Activated CD4-positive, alpha-beta T cell treated with anti-CD3 and anti-CD28 coated beads, Interleukin-2, Interleukin-6, amounts not matched to agents 100 ng/mL and 50 ng/mL, durations not matched to agents 16 hours and 8 hours (primary cell): ENCODE measurements at places on chromosomes 4 and X.

DNA sequence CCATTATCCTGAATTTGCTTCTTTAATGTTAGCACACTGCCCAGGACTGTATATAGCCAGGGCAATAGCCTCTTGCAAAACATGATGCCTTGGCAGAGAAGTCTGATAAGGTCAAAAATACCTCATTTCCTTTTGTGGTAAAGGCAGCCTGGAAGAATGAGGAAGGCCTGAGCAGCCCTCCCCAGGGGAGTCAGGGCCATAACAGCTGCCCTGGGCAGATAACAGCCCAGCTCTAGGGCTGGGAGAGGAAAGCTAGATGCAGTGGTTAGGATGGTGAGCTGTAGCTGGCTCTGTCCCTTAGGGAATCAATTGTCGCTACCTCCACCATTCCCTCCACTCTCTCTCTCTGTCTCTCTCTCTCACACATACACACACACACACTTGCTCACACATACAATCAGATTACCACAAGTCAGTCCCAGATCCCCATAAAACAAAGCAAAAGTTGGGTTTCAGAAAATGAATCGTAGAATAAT is 29.2 kb downstream of the EFHC2 start:
- DNase-seq: no peak

DNA sequence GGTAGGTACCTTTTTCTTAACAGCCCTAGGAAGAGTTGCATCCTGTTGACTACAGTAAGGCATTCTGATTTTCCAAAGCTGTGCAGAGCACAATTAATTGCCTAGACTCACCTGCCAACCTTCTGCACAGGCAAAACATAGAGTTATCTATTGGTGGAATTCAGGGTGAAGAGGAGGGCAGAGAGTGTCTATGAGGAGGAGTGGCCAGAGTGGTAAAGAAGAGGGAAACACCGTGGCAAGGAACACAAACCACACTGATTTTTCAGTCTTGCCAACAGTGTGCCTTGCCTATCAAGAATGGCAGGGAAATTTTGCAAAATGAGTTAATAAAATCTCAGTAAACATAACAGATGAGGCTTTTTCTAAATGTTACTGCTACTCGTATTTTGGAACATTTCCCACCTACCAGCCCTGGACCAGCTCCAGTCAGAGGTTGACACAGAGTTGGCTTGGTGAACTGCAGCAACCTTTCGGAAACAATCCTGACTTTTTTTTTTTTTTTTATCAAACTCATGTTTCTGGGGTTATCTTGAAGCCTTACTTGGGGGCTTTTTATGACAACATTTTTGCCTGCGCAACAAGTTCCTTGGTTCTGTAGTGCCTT is 67.9 kb upstream of the CAPN6 start:
- DNase-seq: no peak

DNA sequence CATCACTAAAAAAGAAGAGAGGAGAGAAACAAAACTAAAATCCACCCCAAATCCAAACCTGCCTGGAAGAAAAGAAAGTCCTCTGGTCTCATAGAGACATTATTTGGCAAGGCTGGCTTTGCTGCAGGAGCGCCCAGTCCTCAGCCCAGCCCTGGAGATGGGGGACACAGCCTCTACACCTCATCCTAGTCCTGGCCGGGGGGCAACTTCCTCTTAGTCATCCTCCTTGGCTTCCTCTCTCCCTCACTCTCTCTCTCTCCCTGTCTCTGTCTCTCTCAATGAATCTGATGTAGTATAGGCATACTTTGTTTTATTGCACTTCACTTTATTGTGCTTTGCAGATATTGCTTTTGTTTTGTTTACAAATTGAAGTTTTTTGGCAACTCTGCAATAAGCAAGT is 55.8 kb upstream of the MAGEB10 start:
- no peak for DNase-seq

DNA sequence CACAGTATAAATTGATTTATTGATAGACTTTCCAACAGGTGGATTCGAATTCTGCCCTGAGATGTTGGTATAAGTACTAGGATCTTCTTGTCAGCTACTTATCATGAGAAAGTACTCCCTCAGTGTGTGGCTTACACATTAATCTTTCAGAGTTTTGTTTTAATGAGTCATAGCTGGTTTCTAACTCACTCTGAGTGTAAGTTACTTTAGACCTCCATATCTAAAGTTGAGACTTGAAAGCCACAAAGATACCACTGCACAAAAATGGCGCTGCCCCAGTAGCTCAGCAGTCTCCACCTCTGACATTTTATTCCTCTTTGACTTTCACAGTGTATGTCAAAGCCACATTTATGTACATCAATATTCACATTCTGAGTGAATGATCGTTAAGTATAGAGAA is 318.5 kb downstream of the ARAP2 start:
- peak; percentile 16 for DNase-seq

GRCh38 chr4:100063355-100063754 is 113.3 kb upstream of the H2AZ1 start:
- no peak for DNase-seq

DNA sequence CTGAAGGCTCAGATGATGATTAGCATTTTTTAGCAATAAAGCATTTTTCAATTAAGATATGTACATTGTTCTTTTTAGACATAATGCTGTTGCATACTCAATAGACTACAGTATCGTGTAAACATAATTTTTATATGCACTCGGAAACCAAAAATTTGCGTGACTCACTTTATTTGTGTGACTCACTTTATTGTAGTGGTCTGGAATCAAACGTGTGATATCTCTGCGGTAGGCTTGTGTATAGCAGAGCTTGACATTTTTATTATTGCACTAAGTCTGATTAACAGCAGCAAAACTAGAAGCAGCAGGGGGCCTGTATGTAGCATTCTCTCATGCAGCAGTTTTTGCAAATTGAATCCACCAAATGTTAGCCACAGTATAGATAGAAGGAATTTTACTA is 119.1 kb upstream of the PRDX4 start:
- DNase-seq: no peak

- peak; percentile 32 for DNase-seq
Measured at GRCh38 chrX:19678941-19679340, 163.6 kb upstream of the MAP3K15 start.

DNA sequence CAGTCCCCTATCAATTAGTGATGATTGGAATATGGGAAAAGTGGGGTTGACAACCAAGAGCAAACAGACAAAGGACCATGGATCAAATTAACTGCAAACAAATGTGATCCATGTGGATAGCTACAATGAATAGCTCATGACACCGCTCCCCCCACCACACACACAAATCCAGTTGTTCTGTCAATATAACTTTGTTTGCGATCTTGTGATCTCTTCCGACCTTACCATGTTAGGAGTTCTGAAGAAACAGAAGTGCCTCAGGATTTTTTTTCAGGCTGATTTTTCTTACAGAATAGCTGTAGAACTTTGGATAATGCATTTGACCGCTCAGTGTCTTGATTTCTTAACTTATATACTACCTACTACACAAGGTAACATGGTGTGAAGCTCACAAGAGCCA is 116.6 kb downstream of the SH2D1A start:
- DNase-seq: no peak

- DNase-seq: no peak
Measured at GRCh38 chrX:109857584-109858228, 124.6 kb upstream of the ACSL4 start.

GRCh38 chr4:385934-386707 is 48.5 kb downstream of the ZNF141 start:
- DNase-seq: no peak

GRCh38 chr4:41178372-41179370 is 35.7 kb downstream of the APBB2 start:
- DNase-seq: no peak

DNA sequence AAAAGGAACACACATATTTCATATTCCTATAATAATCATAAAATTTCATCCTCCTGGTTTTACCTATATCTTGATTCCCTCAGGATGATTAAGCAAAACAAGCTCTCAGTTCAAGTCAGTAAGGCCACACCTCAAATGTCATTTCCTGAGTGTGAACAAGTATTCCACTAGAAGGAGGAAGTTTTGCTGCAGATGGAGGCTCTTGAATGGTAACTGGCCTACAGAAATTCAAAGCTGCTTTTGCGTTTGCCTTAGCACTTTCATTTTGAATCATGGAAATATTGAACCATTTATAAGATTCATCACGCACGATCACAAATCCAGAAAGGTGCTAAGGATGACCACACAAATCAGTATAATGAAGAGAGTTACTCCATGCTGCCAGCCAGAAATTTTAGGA is 254.4 kb upstream of the CXXC4 start:
- peak; percentile 15 for DNase-seq

GRCh38 chr4:166422475-166422874 is 549.4 kb downstream of the TLL1 start:
- no peak for DNase-seq

GRCh38 chr4:99518601-99519295 is 7.9 kb downstream of the C4orf17 start:
- DNase-seq: no peak

DNA sequence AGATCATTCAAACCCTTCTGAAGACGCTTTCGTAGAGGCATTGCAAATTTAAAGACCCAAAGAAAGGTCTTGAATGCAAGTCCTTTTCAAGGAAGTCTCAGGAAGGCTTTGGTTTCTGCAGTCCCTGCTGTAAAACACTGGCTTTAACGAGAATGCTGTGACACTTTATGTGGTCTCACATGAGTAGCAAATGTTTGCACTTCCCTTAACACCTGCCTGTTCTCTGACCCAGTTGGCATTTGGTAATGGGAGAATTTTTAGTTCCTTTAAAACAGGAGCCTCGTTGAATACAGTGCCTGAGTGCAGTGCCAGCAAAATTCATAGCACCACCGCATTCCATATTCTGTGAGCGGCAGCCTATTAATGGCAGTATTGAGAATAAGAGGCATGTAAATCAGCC is 330.5 kb upstream of the PRKX start:
- DNase-seq: no peak

DNA sequence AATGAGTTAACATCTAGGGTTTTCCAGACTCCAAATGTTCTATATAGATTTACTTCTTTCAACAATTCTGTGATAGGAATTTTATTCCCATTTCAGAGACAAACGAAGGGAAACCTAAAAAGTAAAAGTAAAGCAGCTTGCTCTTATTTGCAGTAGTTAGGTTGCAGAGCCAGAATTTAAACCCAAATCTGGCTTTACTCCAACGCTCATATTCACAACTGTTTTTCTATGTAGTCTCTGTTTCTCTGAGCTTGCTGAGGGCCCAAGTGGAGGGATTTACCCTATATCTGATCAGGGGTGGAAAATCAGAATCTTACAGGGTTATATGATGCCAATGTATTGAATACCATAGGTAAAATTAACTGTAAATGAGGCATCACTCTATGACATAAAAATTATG is 599.1 kb upstream of the GRIA3 start:
- DNase-seq: no peak

DNA sequence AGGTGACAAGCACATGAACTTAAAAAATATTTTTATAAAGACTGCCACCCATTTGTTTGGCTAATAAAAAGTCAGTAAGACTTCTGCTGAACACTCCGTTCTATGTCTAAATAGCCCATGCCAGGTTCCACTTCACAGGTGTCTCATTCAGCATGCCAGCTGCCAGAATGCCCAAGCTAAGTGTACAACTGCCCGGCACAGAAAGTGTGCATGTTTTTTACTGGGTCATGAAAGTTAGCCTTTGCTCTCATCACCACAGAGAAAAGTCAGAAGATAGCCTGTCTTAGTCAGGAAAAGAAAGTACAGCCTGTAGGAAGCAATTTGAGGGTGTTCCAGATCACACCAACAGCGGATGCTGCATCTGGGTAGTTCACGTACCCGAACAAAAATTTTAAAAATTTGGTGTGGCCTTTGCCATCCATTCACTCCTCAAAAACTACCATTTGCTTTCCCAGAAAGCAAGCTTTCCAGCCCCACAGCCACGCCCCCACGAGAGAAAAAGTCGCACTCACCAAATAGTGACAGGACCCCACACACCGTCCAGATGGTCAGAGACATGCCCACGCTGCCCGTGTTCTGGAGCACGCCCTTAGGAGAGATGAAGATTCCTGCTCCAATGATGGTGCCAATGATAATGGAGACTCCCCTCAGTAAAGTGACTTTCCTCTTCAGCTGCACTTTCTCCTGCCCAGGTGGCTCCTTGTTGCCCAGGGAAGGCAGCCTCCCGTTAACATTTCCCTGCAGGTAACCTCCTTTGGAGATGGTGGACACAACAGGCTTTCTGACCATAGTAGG is 671 bp downstream of the SLC7A11 start:
- peak; percentile 16 for DNase-seq

DNA sequence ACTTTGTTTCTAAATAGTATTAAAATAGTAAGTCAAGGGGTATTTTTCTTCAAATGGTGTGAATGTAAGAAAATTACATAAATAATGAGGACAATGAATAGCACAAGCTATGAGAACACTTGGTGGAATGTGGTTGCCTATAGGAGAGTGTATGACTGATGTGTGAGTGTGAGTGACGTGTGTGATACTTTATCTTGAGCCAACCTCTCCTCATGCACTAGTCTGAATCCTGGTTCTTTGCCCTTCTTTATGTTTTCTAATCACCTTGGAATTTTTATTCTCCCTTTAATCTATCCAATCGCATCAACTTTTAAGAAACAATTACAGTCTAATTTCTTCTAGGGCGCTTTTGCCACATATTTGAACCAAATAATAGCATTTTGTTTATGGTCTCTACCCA is 98.2 kb downstream of the YIPF7 start:
- no peak for DNase-seq

DNA sequence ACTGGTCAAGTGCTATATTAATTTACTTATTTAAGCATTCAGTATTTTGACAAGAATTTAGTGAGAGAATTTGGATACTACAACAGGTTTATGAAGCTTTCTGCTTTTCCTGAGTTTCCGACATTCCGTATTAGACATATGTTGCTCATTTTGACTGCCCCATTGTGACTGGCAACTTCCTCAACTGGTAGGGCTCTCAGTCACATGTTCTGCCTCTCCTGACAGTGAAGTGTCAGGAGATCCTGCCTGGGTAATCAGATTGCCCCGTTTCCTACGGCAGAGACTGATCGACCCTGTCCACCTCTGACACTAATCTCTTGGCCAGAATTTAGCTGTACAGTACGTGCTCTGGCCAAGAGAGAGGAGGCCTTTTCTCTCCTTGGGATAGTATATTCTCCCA is 49.5 kb downstream of the CLNK start:
- no peak for DNase-seq

DNA sequence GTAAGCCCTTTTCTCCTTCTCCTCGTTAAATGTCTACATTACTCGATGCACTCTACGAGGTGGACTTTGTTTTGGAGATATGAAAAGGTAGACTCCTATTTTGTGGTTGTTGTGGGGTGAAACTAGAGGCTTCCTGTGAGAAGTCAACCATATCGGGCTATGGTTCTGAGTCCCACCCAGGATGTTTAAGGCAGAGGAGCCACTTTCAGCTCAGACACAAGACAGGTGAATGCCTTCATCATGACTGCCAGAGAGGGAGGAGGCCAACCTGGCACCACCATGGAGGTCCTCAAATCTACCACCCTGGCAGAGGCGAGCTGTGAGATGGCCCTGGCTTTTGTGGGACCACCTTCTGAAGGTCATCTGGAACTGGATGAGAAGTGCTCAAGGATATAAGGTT is 154.4 kb upstream of the KLF3 start:
- peak; percentile 66 for DNase-seq
